ENCODE measurements at places on chromosomes 4 and X.

GRCh38 chr4:119204916-119205315 lies 7.6 kb upstream of the USP53 start:
- no peak for DNase-seq

- DNase-seq: no peak
Measured at GRCh38 chr4:92047209-92047875, 256.4 kb upstream of the GRID2 start.

GRCh38 chr4:183347566-183347965 lies 25.3 kb upstream of the CLDN24 start:
- no peak for DNase-seq

GRCh38 chr4:80045786-80046185 lies 27.2 kb downstream of the ANTXR2 start:
- DNase-seq: no peak

GRCh38 chrX:77603635-77604336 lies 156.6 kb downstream of the FGF16 start:
- DNase-seq: no peak

GRCh38 chr4:78692822-78693170 lies 83.4 kb upstream of the BMP2K start:
- DNase-seq: no peak

DNA sequence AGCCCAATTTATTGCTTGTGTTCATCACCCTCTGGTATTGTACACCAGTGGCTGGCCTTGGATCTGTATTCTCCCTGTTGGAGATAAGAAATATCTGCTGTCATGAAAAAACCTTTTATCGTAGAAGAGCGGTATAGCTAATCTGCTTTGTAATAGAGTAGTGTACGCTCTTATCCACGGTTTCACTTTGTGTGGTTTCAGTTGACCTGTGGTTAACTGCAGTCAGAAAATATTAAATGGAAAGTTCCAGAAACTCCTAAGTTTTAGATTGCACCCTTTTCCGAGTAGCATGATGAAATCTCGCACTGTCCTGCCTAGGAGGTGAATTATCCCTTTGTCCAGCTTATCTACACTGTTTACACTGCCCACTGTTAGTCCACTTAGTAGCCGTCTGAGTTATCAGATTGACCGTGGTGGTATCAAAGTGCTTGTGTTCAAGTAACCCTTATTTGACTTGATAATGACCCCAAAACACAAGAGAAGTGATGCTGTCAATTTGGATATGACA lies 42.4 kb downstream of the KDM6A start:
- no peak for DNase-seq

DNA sequence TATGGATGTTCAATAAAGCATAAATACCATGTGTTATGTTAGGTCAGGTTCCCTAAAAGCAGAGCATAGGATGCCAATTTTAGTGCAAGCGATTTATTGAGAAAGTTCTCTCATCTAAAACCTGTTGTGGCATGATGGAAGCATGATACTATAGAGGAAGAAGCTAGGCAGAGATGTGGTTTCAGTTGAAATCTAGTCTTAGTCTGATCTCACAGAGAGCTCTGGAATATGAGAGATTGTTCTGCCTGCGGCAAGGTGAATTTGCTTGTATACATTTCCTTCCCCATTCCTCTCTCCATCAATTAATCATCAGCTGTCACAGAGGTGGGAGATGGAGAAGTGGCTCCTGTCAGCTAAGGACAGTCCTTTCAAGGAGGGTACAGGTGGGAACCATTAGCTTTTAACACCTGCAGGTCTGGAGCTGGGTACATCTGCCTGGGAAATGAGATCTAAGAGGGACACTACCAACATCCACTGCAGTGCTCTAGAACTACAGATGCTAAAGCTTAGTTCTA lies 252.4 kb downstream of the CFAP299 start:
- DNase-seq: no peak

DNA sequence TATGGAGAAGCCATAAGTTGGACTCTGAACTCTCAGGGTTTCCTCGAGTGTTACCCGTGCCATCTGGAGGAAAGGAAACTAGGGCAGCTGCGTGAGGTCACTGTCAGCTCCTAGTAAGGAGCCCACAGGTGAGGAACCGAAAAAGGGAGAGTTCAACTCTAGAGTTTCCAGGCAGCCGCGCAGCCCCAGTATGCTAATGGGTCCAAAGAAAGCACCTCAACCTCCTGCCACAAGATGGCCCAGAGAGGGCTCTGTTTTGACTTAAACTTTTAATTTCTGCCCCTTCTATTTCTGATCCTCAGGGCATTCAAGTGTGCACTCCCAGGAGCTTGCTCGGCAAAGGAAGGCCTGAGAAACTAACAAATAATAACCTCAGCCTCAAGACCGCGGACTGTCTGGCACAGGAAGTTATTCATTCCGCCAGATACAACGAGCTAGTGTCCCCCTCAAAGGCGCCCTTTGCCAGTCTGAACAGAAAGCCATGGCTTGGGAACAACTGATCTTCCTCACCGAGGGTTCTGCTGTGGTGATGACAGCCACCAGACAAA lies 13.9 kb downstream of the SCARB2 start:
- DNase-seq: no peak

DNA sequence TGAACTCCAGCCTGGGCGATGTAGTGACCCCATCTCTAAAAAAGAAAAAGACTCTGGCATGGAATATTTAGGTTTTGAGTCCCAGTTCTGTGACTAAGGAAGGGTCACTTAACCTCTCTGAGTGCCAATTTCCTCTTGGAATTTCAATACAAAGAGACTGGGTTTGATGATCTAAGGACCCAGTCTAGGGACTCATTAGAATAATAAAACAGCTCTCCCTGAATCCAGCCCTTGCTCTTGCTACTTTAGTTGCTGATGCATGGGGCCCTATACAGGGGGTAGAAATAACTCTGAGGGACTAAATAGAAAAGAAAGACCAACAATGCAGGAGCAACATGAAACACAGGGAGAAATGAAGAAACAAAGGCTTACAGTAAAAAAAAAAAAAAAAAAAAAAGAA lies 12.6 kb downstream of the C4orf54 start:
- no peak for DNase-seq

- DNase-seq: no peak
Measured at GRCh38 chrX:7263961-7264360, 116.0 kb upstream of the PUDP start.

DNA sequence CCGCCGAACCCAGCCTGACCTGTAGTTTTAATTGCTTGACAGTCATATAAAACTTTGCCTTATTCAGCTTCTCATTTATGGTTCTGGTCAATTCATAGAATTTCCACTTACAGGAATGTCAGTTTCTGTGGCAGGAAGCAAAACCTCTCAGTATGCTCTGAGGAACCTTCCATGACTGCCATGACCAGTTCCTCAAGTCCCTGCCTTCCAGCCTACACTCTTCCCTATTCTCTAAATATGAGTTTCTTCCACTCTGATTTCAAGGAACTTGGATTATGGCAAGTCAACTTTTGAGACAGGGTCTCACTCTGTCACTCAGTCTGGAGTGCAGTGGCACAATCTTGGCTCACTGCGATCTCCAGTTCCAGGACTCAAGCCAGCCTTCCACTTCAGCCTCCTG lies 26.0 kb upstream of the NSUN7 start:
- no peak for DNase-seq

DNA sequence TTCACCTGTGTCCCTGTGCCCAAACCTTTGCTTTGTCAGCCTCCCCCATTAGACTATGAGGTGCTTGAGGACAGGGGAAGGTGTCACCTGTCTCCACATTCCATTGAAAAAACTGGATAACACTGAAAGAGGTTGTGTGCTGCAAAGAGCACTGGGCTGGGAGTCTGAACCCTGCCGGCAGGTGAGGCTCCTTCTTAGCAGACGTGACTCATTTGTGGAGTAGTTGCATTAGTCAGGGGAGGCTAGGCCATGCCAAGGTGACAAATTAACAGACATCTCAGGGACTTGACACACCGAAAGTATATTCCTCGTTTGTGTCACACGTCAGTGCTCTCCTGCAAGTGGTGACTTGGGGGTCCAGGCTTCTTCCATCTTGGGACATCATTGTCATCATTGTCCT lies 95.9 kb upstream of the STX18 start:
- no peak for DNase-seq

DNA sequence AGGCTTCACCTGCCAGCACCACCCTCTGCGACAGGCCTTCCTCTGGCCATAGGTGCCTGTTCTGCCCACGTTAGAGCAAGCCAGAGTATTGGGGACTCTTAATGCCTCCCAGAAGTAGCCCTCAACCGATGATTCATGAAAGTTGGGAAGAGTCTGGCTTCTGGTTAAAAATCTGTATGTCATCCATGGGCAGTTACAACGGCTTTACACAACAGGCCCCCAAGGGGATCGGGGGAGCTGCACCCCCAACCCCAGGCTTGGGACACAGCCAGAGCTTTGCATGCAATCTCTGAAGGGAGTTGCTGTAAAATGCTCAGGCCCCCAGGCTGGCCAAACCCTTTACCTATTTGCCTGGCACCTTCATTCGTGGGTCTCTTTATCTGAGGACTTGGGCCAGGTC lies 5.4 kb upstream of the CYTL1 start:
- DNase-seq: no peak

GRCh38 chr4:139728840-139729239 lies 63.2 kb downstream of the MGST2 start:
- no peak for DNase-seq

DNA sequence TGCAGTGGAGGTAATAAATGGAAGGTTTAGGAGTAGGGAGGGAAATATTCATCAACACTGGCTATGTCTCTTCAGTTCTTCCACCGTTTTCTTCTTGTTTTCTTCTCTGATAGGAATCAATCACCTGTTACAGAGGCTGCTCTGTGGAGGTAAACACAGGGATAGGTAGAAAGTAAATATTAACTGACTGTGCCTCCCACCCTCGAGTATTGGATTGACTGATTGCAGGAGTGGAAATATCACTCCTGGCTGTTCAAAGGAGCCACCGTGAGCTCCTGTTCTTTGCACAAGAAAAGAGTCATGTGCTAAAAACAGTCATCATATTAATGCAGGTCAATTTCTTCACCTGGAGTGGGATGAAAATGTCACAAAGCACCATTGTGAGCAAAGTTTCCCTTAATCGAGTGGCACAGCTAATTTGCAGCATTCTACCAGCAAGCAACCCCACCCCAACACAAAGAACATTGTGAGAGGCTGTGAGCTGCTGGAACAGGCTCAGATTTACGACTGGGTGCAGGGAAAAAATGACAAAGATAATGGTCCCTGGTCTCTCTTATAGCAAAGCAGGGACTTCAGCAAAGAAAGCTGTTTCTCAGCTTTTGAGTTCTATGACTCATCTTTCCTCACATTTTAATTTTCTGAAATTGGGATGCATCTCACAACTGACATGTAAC lies 113.7 kb upstream of the TSPAN5 start:
- no peak for DNase-seq

GRCh38 chr4:74449571-74450297 lies 4.8 kb downstream of the AREG start:
- no peak for DNase-seq

DNA sequence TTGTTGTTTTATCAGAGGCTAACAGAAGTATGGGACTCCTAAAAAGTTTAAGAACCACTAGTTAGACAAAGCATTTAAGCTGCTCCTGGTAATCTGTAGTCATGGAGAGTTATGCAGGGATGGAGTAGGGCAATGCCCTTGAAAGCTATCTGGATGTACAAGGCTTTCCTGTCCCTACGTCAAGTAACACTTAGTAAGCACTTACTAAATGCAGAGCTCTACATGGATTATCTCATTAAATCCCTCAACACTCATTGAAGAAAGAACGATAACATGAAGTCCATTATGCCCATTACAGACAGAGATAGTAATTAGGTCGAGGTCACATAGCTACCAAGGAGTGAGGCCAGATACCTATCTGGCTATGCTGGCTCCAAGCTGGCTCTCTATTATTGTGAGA lies 33.2 kb downstream of the PPEF2 start:
- no peak for DNase-seq

- no peak for DNase-seq
Measured at GRCh38 chrX:95919605-95920004, 765.0 kb upstream of the DIAPH2 start.

DNA sequence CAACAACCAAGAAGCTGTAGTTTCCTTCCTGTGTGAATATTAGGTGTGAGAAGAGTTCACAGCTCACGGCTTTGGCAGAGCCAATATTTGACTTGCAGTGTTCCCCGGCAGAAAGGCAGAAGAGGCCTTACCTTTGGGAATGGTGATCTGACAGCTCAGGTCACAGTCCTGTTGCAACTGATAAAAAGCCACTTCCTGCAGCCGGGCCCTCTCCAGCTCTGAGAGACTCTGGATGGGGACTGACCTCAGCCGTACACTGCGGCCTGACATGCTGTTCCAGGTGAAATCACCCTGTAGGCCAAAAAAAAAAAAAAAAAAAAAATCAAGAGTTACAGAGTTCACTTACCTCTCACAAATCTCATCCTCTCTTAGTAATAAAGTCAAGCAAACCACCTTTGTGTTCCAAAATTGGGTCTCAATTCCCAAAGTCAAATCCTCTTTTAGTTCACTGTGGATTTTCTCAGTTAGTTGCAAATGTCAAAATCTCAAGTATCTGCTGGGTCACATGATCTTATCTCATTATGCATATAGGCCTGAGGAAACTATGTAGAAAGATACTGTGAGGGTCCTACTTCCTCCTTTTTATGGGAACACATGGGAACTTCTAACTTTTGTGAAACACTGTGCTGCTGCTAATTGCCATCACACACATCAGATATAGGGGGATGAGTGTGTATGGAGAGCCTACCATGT lies 38.6 kb upstream of the AMELX start:
- DNase-seq: no peak

DNA sequence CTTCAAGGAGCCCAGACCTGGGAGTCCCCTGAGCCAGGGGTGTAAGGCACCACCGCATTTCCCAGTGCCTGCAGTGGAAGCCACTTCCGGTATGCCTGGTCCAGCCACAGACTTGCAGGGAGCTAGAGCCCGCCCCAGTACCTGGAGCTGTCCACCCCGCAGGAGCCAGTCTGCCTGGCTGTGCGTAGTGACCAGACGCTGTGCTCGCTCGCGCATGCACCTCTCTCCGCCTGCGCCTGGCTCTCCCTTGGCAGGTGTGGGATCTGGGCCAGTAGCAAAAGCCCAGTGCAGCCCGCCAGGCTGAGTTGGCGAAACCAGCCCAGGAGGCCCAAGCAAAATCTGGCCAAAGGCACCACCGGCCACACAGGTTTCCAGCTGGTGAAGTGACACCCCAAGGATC lies 973.7 kb upstream of the AGA start:
- DNase-seq: no peak

GRCh38 chr4:168150420-168151050 lies 58.2 kb downstream of the ANXA10 start:
- DNase-seq: no peak

GRCh38 chr4:86631166-86631565 lies 37.1 kb downstream of the PTPN13 start:
- DNase-seq: no peak

- DNase-seq: no peak
Measured at GRCh38 chr4:111631215-111631999, 513.8 kb upstream of the FAM241A start.

- DNase-seq: no peak
Measured at GRCh38 chr4:4386736-4387392, at the start of gene NSG1. TSS of gene NSG1 (plus strand) at chr4:4387102. CDS start at chr4:4387630, 528 bp downstream.

- DNase-seq: no peak
Measured at GRCh38 chr4:147597561-147597960, 19.6 kb upstream of the TMEM184C start.

Measured in stimulated activated CD4-positive, alpha-beta T cell treated with anti-CD3 and anti-CD28 coated beads, Interleukin-1b, Interleukin-23, amount 100 ng/mL, for 1 hour (primary cell).